ENCODE measurements at places on chromosomes 7 and 10.
A peak's percentile ranks its signal among the peaks of the same experiment; 100 is the strongest.

DNA sequence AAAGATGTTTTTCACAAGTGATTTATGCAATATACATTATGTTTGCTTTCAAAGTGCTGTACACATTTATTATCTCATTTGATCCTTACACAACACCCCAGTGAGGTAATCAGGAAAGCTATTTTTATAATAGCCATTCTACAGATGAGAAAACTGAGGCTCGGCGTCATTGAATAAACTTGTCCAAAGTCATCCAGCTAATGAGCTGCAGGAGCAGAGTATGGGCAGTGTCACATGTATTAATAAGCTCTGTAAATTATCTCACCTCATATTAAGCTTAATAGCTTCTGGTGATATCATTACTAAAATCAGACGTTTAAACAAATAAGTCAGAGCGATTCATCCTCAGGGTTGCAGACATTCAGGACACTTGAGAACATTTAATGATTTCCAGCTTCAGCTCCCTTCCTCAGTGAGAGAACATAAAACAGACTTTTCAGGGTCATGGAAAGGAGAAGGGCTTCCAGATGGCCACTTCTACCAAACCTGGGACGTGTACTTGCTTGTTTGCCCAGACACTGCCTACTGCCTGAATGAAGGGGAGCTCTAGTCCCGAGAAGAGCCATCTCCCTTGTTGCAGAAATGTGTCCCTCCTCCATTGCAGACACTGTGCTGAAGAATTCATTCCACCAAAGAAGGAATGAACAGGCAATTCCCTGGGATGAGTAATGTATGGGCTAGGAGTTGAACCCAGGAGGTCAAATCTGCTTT is 20.5 kb upstream of the FZD1 start:
- DNase-seq, result no peak

- DNase-seq, result no peak
These were observed 586 bp upstream of the AOC1 start for GRCh38 chr7:150851492-150852370.

DNA sequence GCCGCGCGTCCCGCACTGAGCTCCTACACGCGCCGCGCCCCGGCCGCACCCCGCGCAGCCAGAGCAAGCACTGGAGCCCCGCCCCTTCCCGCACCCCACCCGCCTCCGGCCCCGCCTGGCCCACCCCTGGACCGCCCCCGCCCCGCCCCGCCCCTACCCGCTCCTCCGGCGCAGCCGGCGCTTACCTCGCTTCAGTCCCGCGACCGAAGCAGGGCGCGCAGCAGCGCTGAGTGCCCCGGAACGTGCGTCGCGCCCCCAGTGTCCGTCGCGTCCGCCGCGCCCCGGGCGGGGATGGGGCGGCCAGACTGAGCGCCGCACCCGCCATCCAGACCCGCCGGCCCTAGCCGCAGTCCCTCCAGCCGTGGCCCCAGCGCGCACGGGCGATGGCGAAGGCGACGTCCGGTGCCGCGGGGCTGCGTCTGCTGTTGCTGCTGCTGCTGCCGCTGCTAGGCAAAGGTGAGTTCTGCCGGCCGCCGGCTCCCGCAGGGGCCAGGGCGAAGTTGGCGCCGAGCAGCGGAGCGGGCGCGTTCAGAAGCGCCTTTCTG is at the start of gene RET:
Gene RET (plus strand): TSS at position 194 of the 545 bp plus-strand sequence. CDS start 190 bp downstream, at position 384.
- peak; percentile 39 for DNase-seq

- no peak for DNase-seq
These were observed 7.2 kb downstream of the SGCE start for GRCh38 chr7:94648731-94649130.

DNA sequence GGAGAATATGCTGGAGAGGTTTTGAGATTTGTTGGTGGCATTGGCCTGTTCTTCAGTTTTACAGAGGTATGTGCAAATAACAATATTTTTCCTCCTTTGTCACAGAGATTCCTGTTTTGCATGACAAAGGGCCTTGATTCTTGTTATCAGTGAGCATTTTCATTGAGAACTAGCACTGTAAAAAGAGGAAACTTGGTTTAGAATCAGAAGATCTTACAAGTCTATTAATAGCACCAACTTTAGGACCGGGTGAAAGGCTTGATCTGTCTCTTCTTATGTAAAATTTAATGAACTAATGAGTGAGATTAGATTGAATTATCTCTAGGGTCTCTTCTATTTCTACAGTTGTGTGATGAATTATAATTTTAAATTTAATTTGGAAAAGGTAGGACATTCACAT is 25.5 kb downstream of the TSPAN13 start:
- DNase-seq, result no peak

DNA sequence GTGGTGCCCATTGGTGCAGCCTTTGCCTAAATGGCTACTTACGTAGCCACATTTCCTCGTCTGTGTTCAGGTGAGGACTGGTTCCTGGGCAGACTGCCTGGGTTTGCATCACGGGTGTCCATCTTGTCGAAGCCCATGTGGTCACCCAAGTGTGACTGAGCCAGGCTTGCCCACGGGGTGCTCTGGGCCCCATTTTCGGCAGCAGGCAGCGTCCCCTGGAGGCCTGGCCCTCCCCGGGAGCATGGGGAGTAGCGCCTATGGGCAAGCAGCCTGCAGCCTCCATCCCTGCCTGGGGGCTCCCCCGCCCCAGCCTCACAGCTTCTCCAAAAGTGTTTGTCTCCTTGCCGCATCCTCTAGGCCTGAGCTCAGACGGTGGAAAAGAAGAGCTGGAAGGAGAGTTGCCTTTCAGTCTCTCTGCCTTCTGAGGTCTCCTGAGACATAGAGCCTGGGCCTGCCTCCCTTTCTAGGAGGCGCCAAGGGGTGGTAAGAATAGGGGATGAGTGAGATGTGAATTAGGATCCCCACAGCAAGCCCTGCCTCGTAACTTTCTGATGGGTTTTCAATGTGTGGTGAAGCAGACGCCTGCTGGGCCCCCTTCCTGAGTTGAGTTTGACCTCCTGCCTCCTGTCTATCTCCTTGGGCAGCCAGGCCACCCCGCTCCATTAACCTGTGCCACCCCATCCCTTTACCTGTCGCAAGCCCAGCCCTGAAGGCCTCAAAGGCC is 42.7 kb downstream of the HTRA1 start:
- no peak for DNase-seq

DNA sequence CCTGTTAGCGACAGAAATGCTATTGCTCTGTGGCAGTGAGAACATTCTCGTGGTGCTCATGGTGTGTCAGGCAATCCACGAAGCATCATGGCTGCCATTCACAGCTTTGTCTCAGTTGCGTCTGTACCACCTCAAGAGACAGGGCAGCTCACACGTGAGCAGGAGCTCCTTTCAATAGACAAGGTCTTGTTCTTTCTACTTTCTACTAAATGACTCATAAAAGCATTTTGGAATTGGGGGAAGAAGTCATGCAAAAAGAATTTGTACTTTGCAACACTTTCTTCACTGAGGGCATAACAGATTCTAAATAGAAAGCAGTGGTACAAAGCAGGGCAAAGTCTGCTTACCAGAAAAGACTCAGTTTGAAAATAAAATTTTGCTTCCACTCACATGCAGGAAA is 638.5 kb downstream of the PHTF2 start:
- DNase-seq, result no peak

DNA sequence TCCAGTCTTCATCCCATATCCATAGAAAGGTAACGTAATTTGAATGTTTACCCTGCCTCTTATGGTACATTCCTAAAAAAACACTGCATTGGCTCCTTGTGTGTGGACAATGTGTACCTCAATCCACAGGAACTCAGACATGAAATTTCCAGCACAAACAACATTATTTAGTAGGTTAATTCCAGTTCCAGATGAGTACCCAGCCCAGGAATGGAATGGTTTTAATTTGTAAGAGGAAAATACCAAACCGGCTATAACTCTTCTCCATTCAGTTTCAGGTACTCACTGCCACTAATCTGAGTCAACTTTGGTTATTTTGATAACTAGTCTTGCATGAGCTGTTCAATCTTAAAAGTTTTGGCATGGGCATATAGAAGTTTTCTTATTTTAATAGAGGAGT is 39.0 kb downstream of the TFPI2 start:
- DNase-seq, result no peak

DNA sequence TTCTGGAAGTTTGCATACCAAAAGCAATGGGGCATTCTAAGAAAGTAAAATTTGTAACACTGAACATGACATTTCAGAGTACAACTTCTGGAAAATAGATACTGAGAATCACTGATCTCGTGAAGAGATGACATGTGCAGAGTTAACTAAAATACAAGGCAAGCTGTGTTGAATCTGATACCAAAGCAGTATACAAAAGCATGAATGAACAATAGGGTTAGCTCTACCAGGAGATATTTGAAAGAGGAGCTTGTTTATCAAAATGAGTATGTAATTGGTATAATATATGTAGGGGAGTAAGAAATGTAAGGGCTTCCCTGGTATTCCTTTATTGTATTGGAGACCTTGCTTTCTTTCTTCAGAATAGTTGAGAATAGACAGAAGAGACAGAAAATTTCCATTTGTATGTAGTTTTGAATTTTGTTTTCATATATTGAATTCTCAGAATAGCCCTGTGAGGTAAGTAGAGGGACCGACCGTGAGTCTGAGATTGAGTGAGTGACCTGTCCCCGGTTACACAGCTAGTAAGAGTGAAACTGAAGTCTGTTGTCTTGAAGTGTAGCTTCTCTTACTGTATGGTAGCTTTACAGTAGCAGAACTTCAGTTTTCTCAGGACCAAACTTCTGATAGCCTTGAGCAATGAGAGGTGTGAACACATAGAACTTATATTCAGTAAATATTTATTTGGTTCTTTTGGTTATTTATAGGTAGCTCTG is 5.0 kb downstream of the HBP1 start:
- DNase-seq, result no peak

- no peak for DNase-seq
These were observed 1157.6 kb upstream of the CELF2 start for GRCh38 chr10:9860045-9860444.

DNA sequence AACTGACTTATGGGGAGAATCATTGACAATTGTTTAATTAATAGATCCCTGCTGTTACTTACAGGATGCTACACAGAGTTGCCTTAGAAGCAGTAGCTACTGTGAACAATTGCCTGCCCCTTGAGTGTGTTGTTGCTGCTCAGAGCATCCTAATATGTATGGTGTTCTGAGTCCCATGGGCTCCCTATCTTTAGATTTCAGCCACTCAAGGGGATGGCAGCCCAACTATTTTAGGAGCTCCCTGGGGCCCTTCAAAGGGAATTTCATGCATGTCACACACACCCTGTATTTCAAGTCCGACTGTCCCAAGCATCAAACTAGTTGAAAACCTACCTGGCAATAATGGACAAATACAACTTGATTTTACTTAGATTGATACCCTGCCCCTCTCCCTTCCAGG is 111.2 kb downstream of the NOC3L start:
- DNase-seq, result no peak

GRCh38 chr7:66697449-66698438 is 42.8 kb upstream of the RABGEF1 start:
- peak; percentile 48 for DNase-seq

- no peak for DNase-seq
These were observed 12.5 kb upstream of the TSPAN15 start for GRCh38 chr10:69438536-69439349.

DNA sequence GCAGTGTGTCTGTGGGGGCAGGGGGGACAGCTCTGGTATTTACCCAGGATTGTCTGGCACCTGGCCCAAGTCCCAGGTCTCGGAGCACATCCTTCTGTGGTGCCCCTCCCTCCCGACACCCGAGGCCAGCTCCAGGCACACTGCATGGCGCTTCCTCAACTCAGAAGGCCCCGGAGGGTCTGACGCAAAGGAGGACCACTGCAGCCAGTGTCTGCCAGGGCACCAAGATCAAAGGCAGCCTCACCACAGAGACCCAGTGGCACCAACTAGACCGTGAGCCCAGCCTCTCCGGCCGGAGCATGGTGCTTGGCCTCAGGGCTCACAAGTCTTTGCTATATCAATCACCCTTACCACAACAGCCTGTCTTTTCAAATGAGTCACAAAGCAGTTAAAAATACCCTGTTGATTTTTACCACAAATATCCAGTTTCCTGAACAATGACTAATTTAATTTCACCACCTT is 99.3 kb upstream of the DDC start:
- DNase-seq, result no peak

DNA sequence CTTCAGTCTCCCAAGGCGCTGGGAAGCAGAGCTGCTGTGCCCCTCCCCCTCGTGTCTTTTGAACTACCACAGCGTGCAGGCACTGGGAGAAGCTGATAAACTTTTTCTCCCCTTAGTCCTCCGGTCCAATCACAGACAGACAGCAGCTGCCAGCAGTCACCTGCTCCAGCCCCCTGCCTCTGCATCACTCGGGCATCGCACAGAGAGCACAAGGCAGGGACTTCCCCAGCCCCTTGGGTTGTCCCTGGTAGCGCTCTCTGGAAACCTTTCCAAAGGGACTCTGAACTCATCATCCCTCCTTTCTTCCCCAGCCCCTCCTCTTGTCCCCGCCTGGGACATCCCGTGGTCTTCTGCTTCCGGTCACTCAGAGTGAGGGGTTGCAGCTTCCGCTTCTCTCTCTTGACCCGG is 1.4 kb upstream of the NEUROG3 start:
- DNase-seq, result no peak

- DNase-seq, result no peak
These were observed 112.2 kb upstream of the PDCD4 start for GRCh38 chr10:110759523-110759922.

- no peak for DNase-seq
These were observed 257.2 kb downstream of the KIAA1217 start for GRCh38 chr10:24465891-24466818.

- DNase-seq, result peak; percentile 65
These were observed 42.5 kb upstream of the BTRC start for GRCh38 chr10:101311185-101312066.

- no peak for DNase-seq
These were observed 905.0 kb downstream of the LRMDA start for GRCh38 chr10:76336213-76336963.

- DNase-seq, result no peak
These were observed 73.2 kb downstream of the AMZ1 start for GRCh38 chr7:2761131-2761624.

- no peak for DNase-seq
These were observed 84.8 kb upstream of the GSDME start for GRCh38 chr7:24842029-24842428.

GRCh38 chr10:5775685-5776084 is 37.5 kb downstream of the GDI2 start:
- no peak for DNase-seq

GRCh38 chr7:120227255-120227654 is 45.7 kb upstream of the KCND2 start:
- no peak for DNase-seq

DNA sequence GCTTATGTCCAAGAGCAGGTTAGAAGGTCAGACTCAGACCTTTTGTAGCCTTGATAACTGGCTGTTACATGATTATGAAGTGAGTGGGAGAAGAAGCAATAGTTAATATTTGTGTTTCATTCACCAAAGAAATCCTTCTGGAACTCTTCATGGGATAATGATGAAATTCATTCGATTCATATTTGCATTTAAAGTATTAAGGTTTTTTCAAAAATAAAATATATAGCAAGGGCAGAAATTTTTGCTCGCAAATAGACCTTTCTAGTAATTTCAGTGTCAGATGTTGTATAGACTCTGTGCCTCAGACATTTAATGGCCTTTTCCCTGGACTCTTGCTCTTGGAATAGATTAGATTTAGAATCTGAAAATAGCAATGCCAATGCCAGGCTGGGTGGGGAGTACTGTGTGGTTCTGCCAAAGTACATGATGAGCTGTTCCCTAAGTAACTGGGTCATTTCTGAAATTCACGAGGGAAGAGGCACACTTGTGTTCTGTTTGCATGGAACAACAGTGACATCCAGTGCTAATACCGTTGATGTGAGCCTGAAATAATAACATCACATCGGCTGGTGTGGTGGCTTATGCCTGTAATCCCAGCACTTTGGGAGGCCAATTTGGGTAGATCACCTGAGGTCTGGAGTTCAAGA is 119.2 kb downstream of the MBL2 start:
- peak; percentile 50 for DNase-seq

All from head of caudate nucleus (tissue), 42 donors.